ENCODE measurements at places on chromosomes 5 and 9. TPM values are rescaled to one million over a fixed set of nuclear protein-coding genes. Genes with fewer than 3 reads are reported as not detected.

The TAF11L5 gene
- not detected for total RNA-seq

The SPATA31C1 gene
- not detected for total RNA-seq

GRCh38 chr9:114012126-114012525, 66.0 kb downstream of the AMBP start:
- no peak for DNase-seq

- no peak for DNase-seq
These were observed 185.0 kb upstream of the ELL2 start for GRCh38 chr5:96146675-96147074.

- DNase-seq = no peak
These were observed 19.5 kb downstream of the MARCHF6 start for GRCh38 chr5:10372726-10373709.

Data from Right ventricle myocardium superior (tissue), 1 donor.